Activated B cell treated with CpG ODN at 0.5 μM for 24 hours (primary cell): ENCODE measurements at places on chromosomes 5 and 9. TPM values are rescaled to one million over a fixed set of nuclear protein-coding genes. Genes with fewer than 3 reads are reported as not detected.

Gene CCDC183
- total RNA-seq: not detected in 2 replicates

Gene CDC20B
- not detected in 2 replicates for total RNA-seq

Gene ZNF608
- total RNA-seq: 20.7 and 22.0 TPM in 2 replicates

Gene SLC27A4
- 13.6 and 14.4 TPM in 2 replicates for total RNA-seq

Gene ANKHD1
- 166 and 187 TPM in 2 replicates for total RNA-seq

Gene ITGA2
- total RNA-seq: 0.05 and 0.07 TPM in 2 replicates

Gene WNT8A
- total RNA-seq: not detected in 2 replicates

Gene PRRT1B
- not detected in 2 replicates for total RNA-seq

Gene PRUNE2
- total RNA-seq: not detected in 2 replicates

Gene PDE8B
- total RNA-seq: not detected in 2 replicates

- no peak for DNase-seq
- no peaks in the 10 kb centered on the region for H3K27me3 ChIP-seq
- no peak overlapping the region for H3K27ac ChIP-seq
- no peaks in the 10 kb centered on the region for H3K4me1 ChIP-seq
- peaks cover 88% of the 10 kb centered on the region for H3K36me3 ChIP-seq
Observed at GRCh38 chr9:86324308-86324707, 29.9 kb downstream of the TUT7 start.

DNA sequence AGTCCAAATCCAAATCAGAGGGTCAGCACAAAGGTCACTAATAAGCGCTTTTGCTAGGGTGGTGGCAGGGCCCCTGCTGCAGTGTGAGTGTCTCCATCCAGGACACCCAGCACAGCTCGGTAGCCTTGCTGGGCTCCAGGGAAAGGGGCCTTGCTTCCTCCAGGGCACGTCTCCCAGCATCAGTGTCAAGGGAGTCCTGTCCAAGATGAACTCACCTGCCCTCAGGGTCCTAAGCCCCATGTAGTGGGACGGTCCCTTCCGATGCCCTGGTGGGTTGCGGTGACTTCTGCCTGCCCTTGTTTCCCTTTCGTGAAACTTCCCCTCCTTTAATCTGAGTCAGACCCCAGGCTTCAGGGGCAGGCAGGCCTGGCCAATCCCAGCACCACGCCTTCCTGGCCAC is 101.7 kb downstream of the ZNF354C start:
- H3K4me1 ChIP-seq: no peaks in the 10 kb centered on the region
- no peak overlapping the region for H3K4me3 ChIP-seq
- H3K27me3 ChIP-seq: no peaks in the 10 kb centered on the region

- H3K4me3 ChIP-seq: no peak overlapping the region
- H3K4me1 ChIP-seq: no peaks in the 10 kb centered on the region
- no peaks in the 10 kb centered on the region for H3K36me3 ChIP-seq
- no peaks in the 10 kb centered on the region for H3K27me3 ChIP-seq
Observed at GRCh38 chr5:67677422-67677970, 480.9 kb upstream of the CD180 start.

- no peak overlapping the region for H3K27ac ChIP-seq
- no peaks in the 10 kb centered on the region for H3K27me3 ChIP-seq
- H3K4me3 ChIP-seq: no peak overlapping the region
- peaks cover 9% of the 10 kb centered on the region for H3K4me1 ChIP-seq
- DNase-seq: no peak
Observed at GRCh38 chr5:171855265-171855664, 69.6 kb downstream of the SMIM23 start.

GRCh38 chr9:135502168-135502872 is 1.8 kb downstream of the MRPS2 start:
- H3K4me3 ChIP-seq: peak overlapping the region; percentile 97
- H3K4me1 ChIP-seq: peaks cover 30% of the 10 kb centered on the region
- H3K27ac ChIP-seq: no peak overlapping the region

DNA sequence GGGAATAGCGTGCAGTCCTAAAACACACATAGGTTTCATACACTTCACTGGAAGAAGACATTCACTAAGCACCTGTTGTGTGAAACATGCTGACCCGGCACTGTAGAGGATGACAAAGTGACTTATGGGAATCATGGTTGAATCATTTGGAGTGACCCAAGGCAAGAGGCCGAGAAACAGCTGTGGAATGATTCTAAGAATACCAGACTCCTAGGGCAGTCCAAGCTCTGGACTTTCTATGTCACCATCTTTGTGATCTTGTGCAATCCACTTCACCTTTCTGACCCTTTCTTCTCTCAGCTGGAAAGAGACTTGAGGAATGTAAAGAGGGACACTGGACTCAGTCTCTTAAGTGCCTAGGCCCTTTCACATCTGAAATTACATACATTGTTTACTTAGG is 13.1 kb downstream of the MSANTD3 start:
- no peaks in the 10 kb centered on the region for H3K4me1 ChIP-seq
- no peak for DNase-seq
- no peak overlapping the region for H3K4me3 ChIP-seq
- H3K27me3 ChIP-seq: no peaks in the 10 kb centered on the region
- no peak overlapping the region for H3K27ac ChIP-seq
- H3K36me3 ChIP-seq: peaks cover 15% of the 10 kb centered on the region

- no peak overlapping the region for H3K4me3 ChIP-seq
- no peak overlapping the region for H3K27ac ChIP-seq
- H3K36me3 ChIP-seq: no peaks in the 10 kb centered on the region
- DNase-seq: no peak
Observed at GRCh38 chr5:139808481-139809330, 13.1 kb downstream of the PSD2 start.

DNA sequence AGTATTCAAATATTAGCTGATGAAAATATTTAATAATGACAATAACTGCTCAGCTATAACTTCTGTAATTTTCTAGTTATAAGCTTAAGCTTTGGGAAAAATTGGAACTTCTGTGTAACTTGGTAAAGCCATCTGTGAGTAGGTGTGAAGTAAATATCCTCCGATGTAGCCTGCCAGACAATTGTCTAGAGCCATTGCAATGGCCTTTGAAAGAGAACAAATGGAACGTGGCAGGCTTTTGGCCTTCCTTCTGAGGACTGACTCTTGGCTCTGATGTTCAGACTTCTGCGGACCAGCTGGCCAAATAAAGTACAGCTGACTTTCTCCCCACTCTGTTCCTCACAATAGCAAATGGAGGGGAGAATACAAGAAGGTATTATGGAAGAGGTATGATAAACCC is 203.4 kb upstream of the NMUR2 start:
- H3K4me3 ChIP-seq: no peak overlapping the region
- H3K27me3 ChIP-seq: no peaks in the 10 kb centered on the region
- no peak for DNase-seq
- H3K4me1 ChIP-seq: no peaks in the 10 kb centered on the region
- no peaks in the 10 kb centered on the region for H3K36me3 ChIP-seq

DNA sequence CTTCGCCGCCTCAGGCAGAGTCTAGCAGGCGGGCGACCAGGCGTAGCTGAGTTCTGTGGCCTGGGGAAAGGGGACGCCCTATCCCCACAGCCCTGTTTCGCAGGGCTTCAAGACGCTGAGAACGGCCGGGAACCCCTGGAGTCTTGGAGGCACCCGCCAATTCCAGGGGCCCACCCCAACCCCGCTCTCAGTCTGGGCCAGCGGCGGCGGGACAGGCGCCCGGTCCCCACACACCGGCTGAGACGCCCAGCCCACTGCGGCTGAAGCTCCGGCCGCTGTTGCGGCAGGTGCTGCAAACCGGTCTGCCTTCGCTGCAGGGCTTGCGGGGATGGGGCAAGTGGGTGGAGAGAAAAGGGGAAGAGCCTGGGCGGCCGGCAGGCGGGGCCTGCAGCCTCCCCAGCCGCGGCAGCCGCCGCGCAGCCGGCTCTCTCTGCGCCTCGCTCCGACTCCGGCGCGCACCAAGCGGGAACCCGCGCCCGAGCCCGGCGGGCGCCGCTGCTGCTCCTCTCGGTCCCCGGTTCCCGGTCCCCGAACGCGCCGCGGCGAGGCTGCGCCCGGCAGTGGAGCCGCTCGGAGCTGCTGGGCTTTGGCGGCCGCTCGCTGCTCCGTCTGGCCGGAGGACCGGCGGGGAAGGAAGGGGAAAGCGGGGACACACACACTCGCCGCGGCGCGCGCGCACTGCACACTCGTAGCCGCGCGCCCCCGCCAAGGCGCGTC is at the start of gene PIP5K1B:
PIP5K1B (plus strand) TSS at position 427 of the 717 bp plus-strand sequence. CDS start 117,375 bp downstream, outside the sequence.
- H3K4me1 ChIP-seq: peaks cover 50% of the 10 kb centered on the region
- peak; percentile 76 for DNase-seq
- peak within 1 kb of the TSS; percentile 82 for H3K27ac ChIP-seq
- H3K27me3 ChIP-seq: no peaks in the 10 kb centered on the region
- peak within 1 kb of the TSS; percentile 97 for H3K4me3 ChIP-seq
- H3K36me3 ChIP-seq: peaks cover 9% of the 10 kb centered on the region

DNA sequence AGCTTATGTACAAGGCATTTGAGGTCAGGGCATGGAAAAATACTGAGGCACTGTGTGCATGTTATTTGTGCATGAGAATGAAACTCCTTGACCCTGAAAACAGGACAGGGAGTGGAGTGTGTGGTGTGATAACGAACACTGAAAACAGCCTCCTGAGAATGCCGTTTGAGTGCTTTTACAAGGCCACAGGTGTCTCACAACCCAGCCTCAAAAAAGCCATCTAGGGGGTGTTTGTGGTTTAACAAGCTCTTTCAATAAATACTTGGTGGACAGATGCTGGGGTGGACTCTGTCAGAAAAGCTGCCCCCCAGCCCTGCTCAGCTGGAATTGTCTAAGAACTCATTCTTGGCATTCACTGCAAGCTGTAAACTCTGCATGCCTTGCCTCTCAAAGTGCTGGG is 94.0 kb upstream of the SLC25A48 start:
- no peak overlapping the region for H3K4me3 ChIP-seq
- H3K4me1 ChIP-seq: no peaks in the 10 kb centered on the region
- peaks cover 3% of the 10 kb centered on the region for H3K27me3 ChIP-seq
- H3K36me3 ChIP-seq: no peaks in the 10 kb centered on the region
- DNase-seq: no peak

DNA sequence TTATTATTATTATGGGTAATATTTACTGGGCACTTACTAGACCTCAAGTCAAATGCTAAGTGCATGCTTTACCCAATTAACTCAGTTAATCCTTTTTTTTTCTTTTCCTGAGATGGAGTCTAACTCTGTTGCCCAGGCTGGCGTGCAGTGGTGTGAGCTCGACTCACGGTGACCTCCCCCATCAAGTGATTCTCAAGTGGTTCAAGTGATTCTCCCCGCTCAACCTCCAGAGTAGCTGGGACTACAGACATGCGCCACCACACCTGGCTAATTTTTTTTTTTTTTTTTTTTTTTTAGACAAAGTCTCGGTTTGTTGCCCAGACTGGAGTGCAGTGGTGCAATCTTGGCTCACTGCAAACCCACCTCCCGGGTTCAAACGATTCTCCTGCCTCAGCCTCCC is 69.1 kb downstream of the CXXC5 start:
- no peak overlapping the region for H3K27ac ChIP-seq
- H3K4me1 ChIP-seq: no peaks in the 10 kb centered on the region
- no peak for DNase-seq
- H3K27me3 ChIP-seq: no peaks in the 10 kb centered on the region
- peaks cover 4% of the 10 kb centered on the region for H3K36me3 ChIP-seq

DNA sequence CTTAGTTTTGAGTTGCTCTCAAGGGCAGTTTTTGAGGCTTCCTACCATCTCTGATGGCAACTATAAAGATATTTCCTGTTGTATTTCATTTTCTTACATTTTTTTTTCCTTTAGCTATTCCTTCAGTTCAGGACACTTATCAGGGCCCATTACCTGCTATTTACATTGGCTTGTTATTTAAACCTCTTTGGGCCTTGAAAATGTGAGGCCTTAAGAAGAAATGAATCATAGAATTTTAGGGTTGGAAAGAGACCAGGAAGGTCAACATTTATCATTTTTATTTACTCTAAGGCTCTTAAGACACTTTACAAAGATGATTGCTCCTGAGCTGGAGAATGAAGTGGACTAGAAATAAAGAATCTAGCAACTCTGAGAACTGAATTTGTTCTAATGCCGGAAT is 335.2 kb downstream of the DTWD2 start:
- H3K27ac ChIP-seq: no peak overlapping the region
- no peaks in the 10 kb centered on the region for H3K4me1 ChIP-seq
- no peak overlapping the region for H3K4me3 ChIP-seq
- H3K27me3 ChIP-seq: no peaks in the 10 kb centered on the region
- H3K36me3 ChIP-seq: no peaks in the 10 kb centered on the region
- no peak for DNase-seq

GRCh38 chr5:158451993-158452672 is 593.2 kb upstream of the CLINT1 start:
- no peak overlapping the region for H3K4me3 ChIP-seq
- H3K27me3 ChIP-seq: no peaks in the 10 kb centered on the region
- H3K27ac ChIP-seq: no peak overlapping the region
- no peaks in the 10 kb centered on the region for H3K4me1 ChIP-seq
- H3K36me3 ChIP-seq: no peaks in the 10 kb centered on the region

GRCh38 chr5:73067213-73067612 is 53.2 kb upstream of the TMEM171 start:
- H3K4me3 ChIP-seq: no peak overlapping the region
- no peak for DNase-seq
- peaks cover 5% of the 10 kb centered on the region for H3K36me3 ChIP-seq
- no peaks in the 10 kb centered on the region for H3K4me1 ChIP-seq

DNA sequence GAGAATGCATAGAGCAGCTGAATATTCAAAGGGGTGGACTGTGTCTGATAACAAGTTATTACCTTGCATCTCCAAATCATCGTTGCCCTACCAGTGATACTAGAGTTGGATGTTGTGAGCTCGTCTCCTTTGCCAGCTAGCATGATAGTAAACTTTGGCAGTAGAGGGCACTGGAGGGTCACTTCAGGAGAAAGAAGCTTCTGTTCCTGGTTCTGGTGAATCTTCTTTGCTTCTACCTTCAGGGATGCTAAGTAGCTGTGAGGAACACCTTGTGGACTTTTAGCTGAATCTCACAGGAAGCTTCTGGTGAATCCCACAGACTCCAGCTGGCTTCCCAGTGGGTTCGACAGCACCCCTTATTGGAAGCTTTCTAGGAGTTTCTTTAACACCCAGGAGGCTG is 626.6 kb upstream of the SGCD start:
- no peak overlapping the region for H3K4me3 ChIP-seq
- no peaks in the 10 kb centered on the region for H3K4me1 ChIP-seq
- no peak overlapping the region for H3K27ac ChIP-seq
- DNase-seq: no peak

- H3K27me3 ChIP-seq: no peaks in the 10 kb centered on the region
- no peak for DNase-seq
- peak overlapping the region; percentile 83 for H3K27ac ChIP-seq
- peaks cover 20% of the 10 kb centered on the region for H3K36me3 ChIP-seq
Observed at GRCh38 chr5:179906795-179907555, 722 bp downstream of the TBC1D9B start.

- H3K4me3 ChIP-seq: no peak overlapping the region
- DNase-seq: no peak
- H3K36me3 ChIP-seq: no peaks in the 10 kb centered on the region
Observed at GRCh38 chr5:141838326-141839014, 39.7 kb downstream of the PCDH1 start.
